CD8-positive, alpha-beta memory T cell (primary cell): ENCODE measurements at places on chromosomes 11 and 22. TPM values are rescaled to one million over a fixed set of nuclear protein-coding genes. Genes with fewer than 3 reads are reported as not detected.

- DNase-seq, result peak; percentile 75
Observed at GRCh38 chr11:128610721-128611617, 23.6 kb upstream of the ETS1 start.

GRCh38 chr11:66971488-66971887 lies 3.6 kb upstream of the C11orf86 start:
- DNase-seq, result no peak

Gene APOL6
- total RNA-seq, result 27.5 TPM

DNA sequence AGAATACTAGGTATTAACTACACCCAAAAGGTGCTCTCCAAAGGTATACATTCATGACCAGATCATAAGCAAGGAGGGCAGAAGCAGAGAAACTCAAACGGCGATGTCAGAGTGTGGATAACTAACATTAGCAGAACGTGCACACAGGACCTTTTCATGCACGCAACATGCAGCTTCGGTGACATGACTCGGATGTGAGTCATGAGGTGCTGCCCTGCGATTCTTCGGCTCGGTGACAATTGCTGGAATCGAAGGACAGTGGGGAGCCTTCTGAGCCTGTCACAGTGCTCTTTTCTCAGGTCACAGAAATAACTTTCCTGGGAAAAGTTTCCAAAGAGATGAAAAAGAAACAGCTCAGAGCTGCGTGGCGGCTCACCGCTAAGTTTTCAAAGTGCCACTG lies 418.5 kb upstream of the SYN3 start:
- no peak for DNase-seq

Gene TRIM6
- total RNA-seq, result 0.20 TPM

DNA sequence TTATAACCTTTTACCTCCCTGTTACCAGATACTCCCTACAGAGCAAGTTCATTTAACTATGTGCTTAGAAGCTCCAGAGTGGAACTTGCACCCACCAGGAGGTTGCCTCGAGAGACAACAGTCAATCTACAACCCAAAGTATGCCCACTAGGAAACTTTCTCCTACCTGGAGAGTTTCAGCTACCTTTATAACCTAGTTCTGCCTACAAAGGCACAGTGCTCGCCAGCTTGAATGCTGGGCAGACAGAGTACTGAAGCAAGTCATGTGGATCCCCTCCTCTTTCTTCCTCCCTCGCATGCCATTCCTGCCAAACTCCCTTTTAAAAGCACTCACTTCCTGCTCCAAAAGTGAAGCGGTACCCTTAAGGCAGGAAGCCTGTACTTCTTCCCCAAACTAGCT lies 258.9 kb downstream of the SWAP70 start:
- no peak for DNase-seq

GRCh38 chr22:36585841-36586240 lies 56.9 kb upstream of the EIF3D start:
- no peak for DNase-seq
